ENCODE measurements at places on chromosomes 1 and 21. TPM values are rescaled to one million over a fixed set of nuclear protein-coding genes. Genes with fewer than 3 reads are reported as not detected.

DNA sequence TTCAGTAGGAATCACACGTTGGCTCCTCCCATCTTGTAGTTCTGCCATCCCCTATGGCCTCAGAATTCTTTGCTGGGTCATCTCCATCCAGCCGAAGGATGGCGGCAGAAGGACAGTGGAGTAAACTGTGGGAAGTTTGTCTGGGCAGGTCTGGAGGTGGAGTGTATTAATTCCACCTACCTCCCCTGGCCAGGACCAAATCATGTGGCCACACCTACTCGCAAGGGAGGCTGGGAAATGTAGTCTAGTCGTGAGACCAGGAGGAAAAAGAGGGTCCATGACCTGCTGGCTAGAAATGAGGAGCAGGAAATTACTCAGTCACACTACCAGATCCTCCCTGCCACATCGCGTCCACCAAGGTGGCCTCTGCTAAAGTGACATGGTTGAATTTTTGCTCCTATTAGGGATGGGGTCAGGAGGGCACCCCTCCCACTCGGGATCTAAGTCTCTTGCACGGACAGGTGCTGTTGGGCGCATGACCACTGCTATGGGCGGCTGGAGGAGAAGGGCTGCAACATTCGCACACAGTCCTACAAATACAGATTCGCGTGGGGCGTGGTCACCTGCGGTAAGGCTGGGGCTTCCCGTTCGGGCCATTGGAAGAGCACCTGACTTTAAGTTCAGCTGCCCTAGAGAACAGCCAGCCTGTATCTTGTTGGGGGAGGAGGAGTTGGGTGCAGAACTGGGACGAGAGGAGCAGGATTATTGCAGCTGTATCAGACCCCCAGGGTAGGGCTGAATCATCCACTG, 19.5 kb downstream of the PLA2G5 start:
- no peak for DNase-seq

DNA sequence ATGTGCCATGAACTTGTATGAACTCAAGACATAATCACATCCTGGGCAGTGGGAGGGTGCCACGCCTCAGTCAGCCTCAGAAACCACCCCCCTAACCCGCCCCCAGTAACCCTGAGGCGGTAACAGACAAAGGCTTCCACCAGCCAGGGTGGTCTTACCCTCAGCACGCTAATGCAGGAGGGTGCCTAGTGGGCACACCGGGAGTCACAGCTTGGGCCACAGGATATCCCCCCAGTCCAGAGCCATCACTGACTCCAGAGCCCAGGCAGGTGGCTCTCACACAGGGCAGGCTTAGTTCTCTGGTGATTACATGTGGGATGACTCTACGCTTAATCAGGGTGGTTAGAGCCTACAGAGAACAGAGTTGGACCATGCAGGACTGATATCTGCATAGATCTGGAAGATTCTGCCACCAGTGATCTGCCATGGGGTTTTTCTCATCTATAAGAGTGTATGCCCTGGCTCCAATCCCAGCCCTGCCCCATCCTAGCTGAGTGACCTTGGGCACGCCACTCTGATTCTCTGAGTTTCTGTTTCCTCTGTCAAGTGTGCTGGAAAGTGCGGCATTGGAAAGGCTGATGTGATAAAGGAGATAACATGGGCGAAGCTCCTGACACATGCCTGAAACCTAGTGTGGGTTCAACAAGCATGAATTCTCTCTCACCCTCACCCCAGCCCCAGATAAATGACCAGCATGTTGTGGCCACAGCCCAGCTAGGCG, 27.3 kb downstream of the OPTC start:
- no peak for DNase-seq

GRCh38 chr1:227947386-227947675, 401 bp downstream of the WNT9A start:
- no peak for DNase-seq

- no peak for DNase-seq
Measured at GRCh38 chr21:44666401-44667320, at the start of gene KRTAP12-2. TSS of gene KRTAP12-2 (minus strand) at chr21:44666927. CDS start at chr21:44666886, 41 bp downstream.

DNA sequence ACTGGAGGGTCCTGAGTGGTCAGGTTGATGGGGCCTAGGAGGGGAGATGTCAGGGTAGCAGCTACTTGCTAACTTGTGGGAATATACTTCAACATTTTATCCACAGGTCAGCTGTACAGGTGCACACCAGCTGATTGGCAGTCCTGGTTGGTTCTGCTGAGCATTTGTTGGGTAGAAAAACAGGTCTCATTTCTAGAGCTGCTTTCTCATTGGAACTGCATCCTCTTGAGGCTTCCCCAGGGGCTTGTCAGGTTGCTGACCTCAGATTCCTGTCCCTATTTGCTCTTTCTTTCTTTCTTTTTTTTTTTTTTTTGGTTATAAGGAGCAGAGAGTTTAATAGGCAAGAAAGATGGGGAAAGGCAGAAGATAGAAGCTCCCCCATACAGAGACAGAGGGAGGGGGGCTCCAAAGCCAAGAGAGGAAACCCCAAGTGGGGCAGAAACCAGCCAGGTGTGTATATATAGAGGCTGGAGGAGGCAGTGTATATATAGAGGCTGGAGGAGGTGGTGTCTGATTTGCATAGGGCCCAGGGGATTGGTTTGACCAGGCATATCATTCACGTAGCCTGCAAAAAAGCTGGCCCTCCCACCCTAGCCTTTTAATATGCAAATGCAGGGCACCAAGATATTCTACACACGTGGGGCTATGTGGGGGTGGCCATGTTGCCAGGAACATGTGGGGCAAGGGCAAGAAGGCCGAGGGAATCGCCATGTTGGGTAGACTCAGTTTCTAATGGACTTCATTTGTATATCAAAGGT, 57.3 kb upstream of the STUM start:
- DNase-seq = no peak

Gene DIO1
- total RNA-seq = not detected

Gene RGS4
- 26.0 TPM for total RNA-seq

All from urinary bladder (tissue), 4 donors.